GM20000 (cell line): ENCODE measurements at places on chromosomes 1 and 21.

DNA sequence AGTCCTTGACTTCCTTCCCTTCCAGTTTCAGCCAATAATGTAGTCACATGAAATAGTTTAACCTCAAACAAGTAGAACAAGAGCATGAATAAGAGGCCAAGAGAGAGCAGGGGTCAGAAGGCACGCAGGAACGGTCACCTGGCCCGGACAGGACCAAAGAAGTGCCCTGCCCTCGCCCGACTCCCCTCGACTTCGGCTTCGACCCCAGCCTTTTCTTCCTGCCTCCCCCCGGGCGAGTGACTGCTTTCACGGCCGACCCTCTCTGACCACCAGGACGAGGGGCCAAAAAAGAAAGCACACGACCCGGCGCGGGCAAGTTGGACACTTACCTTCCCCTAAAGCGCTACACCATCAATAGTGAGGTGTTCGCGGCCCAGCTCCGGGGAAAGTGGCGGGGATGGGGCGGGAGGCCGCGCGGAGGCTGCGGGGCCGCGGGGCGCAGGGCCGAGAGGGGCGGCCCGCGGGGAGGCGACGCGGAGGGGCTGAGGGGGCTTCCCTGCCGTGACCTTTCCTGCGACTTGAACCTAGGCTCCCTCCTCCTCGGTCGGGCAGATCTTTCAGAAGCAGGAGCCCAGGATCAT is 519 bp downstream of the RERE start:
- peak; percentile 47 for DNase-seq

- no peak for DNase-seq
Measured at GRCh38 chr1:244102046-244102445, 51.0 kb downstream of the ZBTB18 start.

DNA sequence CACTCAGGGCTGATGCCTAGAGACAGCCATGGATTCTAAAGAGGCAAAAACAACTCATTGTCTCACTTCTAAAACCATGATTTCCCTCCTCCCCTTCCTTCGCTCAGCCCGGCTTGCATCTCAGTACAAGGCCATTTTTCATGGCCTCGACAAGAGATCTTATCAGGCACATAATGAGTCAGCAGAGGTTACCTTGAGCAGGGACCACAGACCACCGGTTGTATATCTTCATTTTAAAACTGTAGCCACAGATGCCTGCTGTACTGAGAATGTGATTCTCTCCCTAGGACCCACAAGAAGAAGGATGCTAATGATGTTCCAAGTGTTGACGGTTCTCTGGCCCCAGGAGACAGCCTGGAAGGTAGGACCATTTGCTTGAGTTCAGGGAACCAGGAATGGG is 331.9 kb downstream of the AJAP1 start:
- no peak for DNase-seq

GRCh38 chr1:184473176-184473966 is 86.5 kb downstream of the C1orf21 start:
- DNase-seq, result no peak

- no peak for DNase-seq
Measured at GRCh38 chr1:184820218-184820750, 65.6 kb upstream of the EDEM3 start.

GRCh38 chr1:94966033-94966432 is 39.1 kb upstream of the CNN3 start:
- DNase-seq, result no peak

GRCh38 chr1:27438621-27439061 is 46.2 kb downstream of the GPR3 start:
- DNase-seq, result no peak

GRCh38 chr1:94329986-94330385 is 88.2 kb upstream of the ABCD3 start:
- no peak for DNase-seq
